ENCODE measurements at places on chromosomes 5 and 9. TPM values are rescaled to one million over a fixed set of nuclear protein-coding genes. Genes with fewer than 3 reads are reported as not detected.

The CAAP1 gene
- 54.3 TPM for total RNA-seq

The COL27A1 gene
- total RNA-seq: 3.0 TPM

- DNase-seq: no peak
- H3K4me3 ChIP-seq: no peak overlapping the region
- no peak overlapping the region for H3K27ac ChIP-seq
- no peaks in the 10 kb centered on the region for H3K4me1 ChIP-seq
- no peaks in the 10 kb centered on the region for H3K27me3 ChIP-seq
Observed at GRCh38 chr5:87403409-87403808, 9.3 kb downstream of the CCNH start.

GRCh38 chr5:111214052-111214742 is 10.0 kb upstream of the CAMK4 start:
- H3K4me1 ChIP-seq: no peaks in the 10 kb centered on the region
- no peak overlapping the region for H3K27ac ChIP-seq
- peaks cover 4% of the 10 kb centered on the region for H3K27me3 ChIP-seq
- H3K36me3 ChIP-seq: no peaks in the 10 kb centered on the region
- no peak for DNase-seq

DNA sequence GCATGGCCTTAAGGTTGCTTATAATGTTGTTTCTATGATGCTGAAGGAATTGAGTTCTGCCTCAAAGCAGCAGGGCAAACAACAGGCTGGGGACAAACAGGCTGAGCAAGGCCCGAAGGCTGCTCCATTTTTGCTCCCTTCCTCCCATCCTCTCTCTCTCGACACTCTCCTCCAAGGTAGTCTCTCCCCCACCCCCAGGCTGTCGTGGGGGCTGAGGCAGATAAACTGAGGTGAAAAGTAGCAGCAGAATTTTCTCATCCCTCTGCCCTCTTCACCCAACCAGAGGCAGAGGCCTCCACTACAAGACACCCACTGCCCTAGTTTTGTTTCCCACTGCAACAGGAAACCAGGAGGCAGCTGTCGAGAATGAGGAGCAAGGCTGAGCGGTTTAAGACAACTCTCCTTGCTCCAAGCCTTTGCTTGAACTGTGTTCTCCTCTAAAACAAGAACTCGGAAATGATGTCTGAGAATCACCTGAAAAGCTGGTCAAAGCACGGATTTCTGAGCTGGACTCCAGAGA is 13.5 kb upstream of the GNA14 start:
- H3K36me3 ChIP-seq: no peaks in the 10 kb centered on the region
- no peak for DNase-seq
- no peaks in the 10 kb centered on the region for H3K4me1 ChIP-seq
- no peaks in the 10 kb centered on the region for H3K27me3 ChIP-seq

GRCh38 chr5:606061-606460 is 6.1 kb upstream of the CEP72 start:
- H3K27ac ChIP-seq: no peak overlapping the region
- no peak overlapping the region for H3K4me3 ChIP-seq
- no peak for DNase-seq
- H3K27me3 ChIP-seq: peaks cover 7% of the 10 kb centered on the region

The C9orf40 gene
- 2.2 TPM for total RNA-seq

DNA sequence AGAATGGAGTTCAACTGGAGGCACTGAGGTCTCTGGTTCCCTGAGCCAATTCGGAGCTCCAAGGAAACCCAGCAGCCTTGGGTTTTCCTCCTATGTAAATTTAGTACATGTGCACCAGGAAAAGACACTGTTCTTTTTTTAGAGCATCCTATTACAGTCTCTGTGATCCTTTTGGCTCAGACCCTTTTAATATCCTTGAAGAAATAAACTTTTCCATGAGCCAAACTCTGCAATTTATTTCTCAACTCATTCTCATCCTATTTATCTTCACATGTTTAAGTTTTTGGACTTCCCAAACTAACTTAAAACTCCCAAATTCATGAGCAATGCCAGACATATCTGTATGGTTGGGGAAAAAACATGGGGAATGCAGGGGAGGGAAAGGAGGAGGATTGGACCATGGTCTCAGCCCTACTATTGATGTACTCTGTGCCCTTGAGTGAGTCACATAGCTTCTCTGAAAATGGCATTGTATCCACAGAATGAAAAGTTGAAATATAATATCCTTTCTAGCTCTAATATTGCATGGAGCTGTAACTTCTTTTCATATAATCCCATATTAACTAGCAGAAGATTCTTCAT is 76.6 kb downstream of the PAPPA start:
- no peaks in the 10 kb centered on the region for H3K36me3 ChIP-seq
- no peak overlapping the region for H3K4me3 ChIP-seq
- no peak overlapping the region for H3K27ac ChIP-seq
- DNase-seq: no peak

GRCh38 chr9:93652604-93653592 is 76.5 kb downstream of the PHF2 start:
- H3K36me3 ChIP-seq: peaks cover 69% of the 10 kb centered on the region
- peak; percentile 3 for DNase-seq
- H3K27ac ChIP-seq: no peak overlapping the region

DNA sequence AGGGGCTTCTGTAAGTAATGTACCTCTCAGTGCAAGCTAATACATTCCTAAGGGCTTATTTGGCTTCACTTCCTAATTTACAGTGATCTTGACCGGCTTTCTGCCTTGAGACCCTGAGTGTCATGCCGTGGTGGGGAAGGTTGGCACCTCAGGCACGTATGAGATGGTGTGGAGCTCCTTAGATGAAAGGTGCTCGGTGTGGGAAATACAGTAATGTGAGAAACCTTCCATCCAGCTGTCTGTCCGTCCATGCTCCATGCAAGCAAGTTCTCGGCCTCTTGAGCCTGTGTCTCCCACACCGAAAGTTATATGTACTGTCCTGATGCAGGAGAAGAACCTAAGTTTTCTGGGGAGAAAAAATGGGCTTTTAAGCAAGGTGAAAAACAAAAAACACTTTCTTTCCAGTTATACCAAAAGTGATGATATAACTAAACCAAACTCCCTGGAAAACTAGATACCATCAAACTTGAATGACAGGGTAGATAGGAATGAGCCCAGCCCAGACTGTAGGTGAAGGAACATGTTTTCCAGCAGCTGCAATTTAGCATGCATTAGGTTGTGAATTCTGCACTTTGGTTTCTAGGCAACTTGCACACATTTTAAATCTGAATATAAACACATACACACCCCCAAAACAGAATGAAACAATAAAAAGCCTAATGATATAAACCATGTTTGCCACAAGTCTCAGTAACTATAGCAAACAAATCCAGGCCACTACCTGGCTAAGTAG is 279.6 kb downstream of the FANCC start:
- no peaks in the 10 kb centered on the region for H3K36me3 ChIP-seq
- no peak overlapping the region for H3K27ac ChIP-seq
- no peak for DNase-seq
- no peaks in the 10 kb centered on the region for H3K27me3 ChIP-seq
- H3K4me3 ChIP-seq: no peak overlapping the region

GRCh38 chr5:170393235-170393634 is 4.1 kb upstream of the KCNMB1 start:
- no peak overlapping the region for H3K4me3 ChIP-seq
- H3K36me3 ChIP-seq: no peaks in the 10 kb centered on the region
- no peaks in the 10 kb centered on the region for H3K4me1 ChIP-seq
- no peaks in the 10 kb centered on the region for H3K27me3 ChIP-seq

DNA sequence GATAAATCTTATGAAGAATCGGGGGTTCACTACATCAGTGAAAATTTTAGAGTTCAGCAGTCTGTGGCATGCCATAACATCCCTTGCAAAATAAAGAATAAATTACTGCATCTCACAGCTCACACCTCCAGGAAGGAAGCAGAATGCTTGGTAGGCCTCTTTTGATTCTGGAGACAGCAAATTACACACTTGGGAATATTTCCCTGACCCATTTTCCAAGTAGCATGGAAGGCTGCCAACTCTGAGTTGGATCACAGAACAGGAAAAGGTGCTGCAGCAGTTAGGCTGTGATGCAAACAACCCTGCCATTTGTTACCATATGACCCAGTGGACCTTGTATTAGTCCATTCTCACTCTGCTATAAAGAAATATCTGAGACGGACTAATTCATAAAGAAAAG is 293.5 kb downstream of the ASTN2 start:
- H3K27ac ChIP-seq: no peak overlapping the region
- no peaks in the 10 kb centered on the region for H3K4me1 ChIP-seq
- no peak overlapping the region for H3K4me3 ChIP-seq
- H3K27me3 ChIP-seq: no peaks in the 10 kb centered on the region
- DNase-seq: no peak

- peaks cover 18% of the 10 kb centered on the region for H3K4me1 ChIP-seq
- H3K27ac ChIP-seq: no peak overlapping the region
- H3K36me3 ChIP-seq: no peaks in the 10 kb centered on the region
- no peak for DNase-seq
Observed at GRCh38 chr5:172638209-172638768, 2.8 kb upstream of the NEURL1B start.

DNA sequence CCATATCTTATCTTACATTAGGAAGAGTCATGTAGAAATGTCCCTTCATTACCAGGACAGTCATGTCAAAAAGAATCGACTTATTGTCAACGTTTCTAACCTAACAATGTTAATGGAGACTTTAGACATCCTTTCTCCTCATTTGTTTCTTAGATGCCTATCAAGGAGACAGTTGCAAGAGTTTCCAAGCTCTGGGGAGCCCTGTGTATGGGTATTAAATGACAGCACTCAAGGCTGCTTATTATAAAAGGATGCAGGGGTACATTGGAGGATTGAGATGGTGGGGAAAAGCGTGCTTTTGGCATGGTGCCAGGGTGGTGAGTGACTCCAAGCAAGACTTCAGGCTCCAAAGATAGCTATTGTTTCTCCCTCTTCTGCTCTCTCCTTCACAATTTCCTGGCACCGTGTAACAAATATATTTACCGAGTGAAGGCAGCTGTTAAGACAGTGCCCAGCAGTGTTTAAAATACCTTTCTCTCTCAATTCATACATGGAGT is 461.3 kb upstream of the CLINT1 start:
- H3K27ac ChIP-seq: no peak overlapping the region
- no peaks in the 10 kb centered on the region for H3K27me3 ChIP-seq
- DNase-seq: no peak
- no peaks in the 10 kb centered on the region for H3K36me3 ChIP-seq
- H3K4me3 ChIP-seq: no peak overlapping the region
- no peaks in the 10 kb centered on the region for H3K4me1 ChIP-seq

The SPINK6 gene
- total RNA-seq: 0.54 TPM

DNA sequence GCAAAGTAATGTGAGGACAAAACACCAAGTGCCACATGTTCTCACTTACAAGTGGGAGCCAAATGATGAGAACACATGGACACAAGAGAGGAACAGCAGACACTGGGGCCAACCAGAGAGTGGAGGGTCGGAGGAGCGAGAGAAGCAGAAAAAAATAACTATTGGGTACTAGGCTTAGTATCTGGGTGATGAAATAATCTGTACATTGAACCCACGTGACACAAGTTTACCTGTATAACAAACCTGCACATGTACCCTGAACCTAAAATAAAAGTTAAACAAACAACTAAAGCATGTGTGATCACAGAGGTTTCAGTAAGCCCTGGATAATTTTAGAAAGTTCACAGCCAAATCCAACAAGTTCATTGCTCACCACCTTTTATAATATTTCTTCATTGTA is 160.1 kb downstream of the TENT4A start:
- no peak overlapping the region for H3K4me3 ChIP-seq
- H3K4me1 ChIP-seq: no peaks in the 10 kb centered on the region
- no peak for DNase-seq
- H3K27me3 ChIP-seq: no peaks in the 10 kb centered on the region
- no peaks in the 10 kb centered on the region for H3K36me3 ChIP-seq
- H3K27ac ChIP-seq: no peak overlapping the region

DNA sequence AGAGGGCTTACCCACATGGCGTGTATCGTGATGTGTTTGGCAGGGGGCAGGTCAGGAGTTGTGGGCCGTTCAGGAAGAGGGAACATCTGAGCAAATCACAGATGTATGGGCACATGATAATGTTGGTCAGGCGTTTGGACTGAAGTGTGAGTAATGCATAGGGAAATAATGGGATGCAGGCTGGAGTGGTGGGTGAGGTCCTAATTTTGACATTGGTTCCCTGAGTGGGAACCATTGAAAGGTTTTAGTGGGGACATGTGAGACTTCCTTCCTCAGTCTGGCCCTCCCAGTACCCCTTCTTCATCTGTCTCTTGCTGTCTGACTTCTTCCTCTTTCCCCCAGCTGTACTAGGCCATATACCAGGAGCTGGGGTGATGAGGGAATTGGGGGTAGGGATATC is 7.6 kb downstream of the OTULIN start:
- no peak overlapping the region for H3K27ac ChIP-seq
- H3K4me1 ChIP-seq: peaks cover 56% of the 10 kb centered on the region
- no peak overlapping the region for H3K4me3 ChIP-seq
- H3K36me3 ChIP-seq: no peaks in the 10 kb centered on the region
- no peak for DNase-seq

GRCh38 chr5:141965071-141965470 is 3.8 kb upstream of the RNF14 start:
- no peaks in the 10 kb centered on the region for H3K36me3 ChIP-seq
- H3K4me1 ChIP-seq: peaks cover 11% of the 10 kb centered on the region
- H3K27me3 ChIP-seq: no peaks in the 10 kb centered on the region
- no peak overlapping the region for H3K27ac ChIP-seq
- no peak for DNase-seq

- H3K36me3 ChIP-seq: no peaks in the 10 kb centered on the region
- H3K4me1 ChIP-seq: no peaks in the 10 kb centered on the region
- H3K4me3 ChIP-seq: no peak overlapping the region
- H3K27me3 ChIP-seq: no peaks in the 10 kb centered on the region
- no peak overlapping the region for H3K27ac ChIP-seq
Observed at GRCh38 chr9:78620303-78620702, 323.4 kb downstream of the PSAT1 start.

The HRCT1 gene
- total RNA-seq: 2.5 TPM

GRCh38 chr5:161548487-161549094 is 2.1 kb upstream of the GABRB2 start:
- no peaks in the 10 kb centered on the region for H3K36me3 ChIP-seq
- DNase-seq: peak; percentile 76
- H3K4me3 ChIP-seq: peak overlapping the region; percentile 15
- peaks cover 16% of the 10 kb centered on the region for H3K4me1 ChIP-seq
- no peak overlapping the region for H3K27ac ChIP-seq

- no peaks in the 10 kb centered on the region for H3K36me3 ChIP-seq
- peaks cover 8% of the 10 kb centered on the region for H3K4me1 ChIP-seq
- peak; percentile 82 for DNase-seq
- H3K4me3 ChIP-seq: no peak overlapping the region
- no peaks in the 10 kb centered on the region for H3K27me3 ChIP-seq
Observed at GRCh38 chr5:54673523-54674225, 156.1 kb downstream of the SNX18 start.

GRCh38 chr5:172187118-172188032 is 649 bp downstream of the STK10 start:
- H3K4me3 ChIP-seq: peak overlapping the region; percentile 76
- H3K4me1 ChIP-seq: peaks cover 21% of the 10 kb centered on the region
- peak overlapping the region; percentile 67 for H3K27ac ChIP-seq

- no peaks in the 10 kb centered on the region for H3K27me3 ChIP-seq
- no peak overlapping the region for H3K4me3 ChIP-seq
- no peak overlapping the region for H3K27ac ChIP-seq
- H3K36me3 ChIP-seq: no peaks in the 10 kb centered on the region
- H3K4me1 ChIP-seq: no peaks in the 10 kb centered on the region
- DNase-seq: no peak
Observed at GRCh38 chr9:5392285-5392684, 45.4 kb downstream of the PLGRKT start.

Measured in adrenal gland (tissue), 19 donors.